ENCODE measurements at places on chromosomes 7 and 10. TPM values are rescaled to one million over a fixed set of nuclear protein-coding genes. Genes with fewer than 3 reads are reported as not detected.

DNA sequence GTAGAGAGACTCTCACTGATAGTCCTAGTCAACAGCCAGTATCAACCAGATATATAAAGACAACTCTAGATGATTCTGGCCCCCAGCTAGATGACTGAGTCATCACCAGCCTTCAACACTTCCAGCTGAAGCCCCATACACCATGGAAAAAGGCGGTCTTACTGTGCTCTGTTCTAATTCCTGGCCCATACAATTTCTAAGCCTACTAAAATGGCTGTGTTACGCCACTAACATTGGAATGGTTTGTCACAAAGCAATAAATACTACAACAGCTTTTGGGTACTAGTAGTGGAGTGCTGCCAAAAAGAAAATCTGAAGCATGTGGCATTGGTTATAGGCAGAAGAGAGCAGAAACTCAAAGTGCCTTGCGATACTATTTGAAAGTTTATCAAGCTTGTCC, 13.0 kb upstream of the TES start:
- H3K4me1 ChIP-seq = no peaks in the 10 kb centered on the region
- peaks cover 1% of the 10 kb centered on the region for H3K27me3 ChIP-seq
- no peaks in the 10 kb centered on the region for H3K36me3 ChIP-seq
- DNase-seq = no peak
- no peak overlapping the region for H3K4me3 ChIP-seq
- H3K27ac ChIP-seq = no peak overlapping the region

GRCh38 chr7:20141666-20142065, 75.5 kb downstream of the MACC1 start:
- no peaks in the 10 kb centered on the region for H3K27me3 ChIP-seq
- H3K4me1 ChIP-seq = no peaks in the 10 kb centered on the region
- DNase-seq = no peak
- no peak overlapping the region for H3K4me3 ChIP-seq

Gene PDE6C
- not detected for total RNA-seq

Gene CALHM3
- not detected for total RNA-seq

DNA sequence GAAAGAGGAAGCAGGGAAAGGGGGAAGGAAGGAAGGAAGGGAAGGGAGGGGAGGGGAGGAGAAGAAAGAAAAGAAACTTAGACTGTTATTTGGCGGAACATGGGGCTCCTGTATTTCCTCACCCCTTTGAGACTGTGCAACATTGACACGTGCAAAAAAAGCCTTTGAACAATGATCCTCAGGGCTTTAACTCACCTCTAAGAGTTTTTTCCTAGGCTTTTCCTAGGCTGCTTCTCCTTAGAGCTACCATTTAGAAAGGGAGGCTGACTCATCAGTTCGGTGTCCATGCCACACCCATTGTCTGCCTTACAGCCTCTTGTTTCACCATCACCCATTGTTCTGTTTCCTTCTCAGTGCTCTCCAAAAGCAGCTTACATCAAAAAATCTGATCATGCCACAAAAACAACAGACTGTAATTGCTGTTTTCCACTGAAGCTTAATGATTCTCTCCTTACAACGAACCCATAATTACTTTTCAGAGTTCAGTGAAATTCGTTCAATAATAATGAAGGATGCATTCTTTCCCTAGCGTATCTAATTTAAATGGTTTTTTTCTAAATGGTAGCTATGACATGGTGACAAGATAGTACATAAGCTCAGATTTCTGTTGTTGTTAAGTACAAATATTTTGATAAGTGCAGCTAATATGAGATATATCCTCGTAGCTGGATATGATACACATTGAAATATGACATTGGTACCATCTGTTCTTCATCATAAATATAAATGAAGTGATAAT, 90.8 kb downstream of the PRLHR start:
- H3K36me3 ChIP-seq = no peaks in the 10 kb centered on the region
- H3K27me3 ChIP-seq = peaks cover 8% of the 10 kb centered on the region
- no peaks in the 10 kb centered on the region for H3K4me1 ChIP-seq
- no peak overlapping the region for H3K4me3 ChIP-seq
- DNase-seq = no peak
- H3K27ac ChIP-seq = no peak overlapping the region

Gene OR2A7
- 2.9 TPM for total RNA-seq

DNA sequence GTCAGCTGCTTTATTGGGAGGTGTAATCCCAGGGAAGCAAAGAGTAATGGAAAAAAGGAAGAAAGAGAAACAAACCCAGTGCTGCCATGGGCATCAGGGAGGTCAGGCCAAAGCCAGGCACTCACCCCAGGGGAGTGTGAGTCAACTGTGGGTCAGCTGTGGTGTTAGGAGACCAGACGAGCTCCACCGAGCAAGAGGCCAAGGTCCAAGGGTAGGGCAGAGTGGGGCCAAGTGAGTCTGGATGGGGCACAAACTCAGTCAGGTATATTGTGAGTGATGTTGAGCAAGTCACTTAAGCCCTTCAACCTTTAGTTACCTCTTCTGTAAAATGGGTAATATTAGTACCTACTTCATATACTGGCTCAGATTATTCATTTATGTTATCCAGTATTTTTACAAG, 30.4 kb upstream of the CDK13 start:
- no peak for DNase-seq
- no peaks in the 10 kb centered on the region for H3K36me3 ChIP-seq
- H3K27ac ChIP-seq = no peak overlapping the region
- H3K4me1 ChIP-seq = peaks cover 9% of the 10 kb centered on the region
- H3K4me3 ChIP-seq = no peak overlapping the region
- H3K27me3 ChIP-seq = peaks cover 7% of the 10 kb centered on the region

Gene MET
- 0.63 TPM for total RNA-seq

DNA sequence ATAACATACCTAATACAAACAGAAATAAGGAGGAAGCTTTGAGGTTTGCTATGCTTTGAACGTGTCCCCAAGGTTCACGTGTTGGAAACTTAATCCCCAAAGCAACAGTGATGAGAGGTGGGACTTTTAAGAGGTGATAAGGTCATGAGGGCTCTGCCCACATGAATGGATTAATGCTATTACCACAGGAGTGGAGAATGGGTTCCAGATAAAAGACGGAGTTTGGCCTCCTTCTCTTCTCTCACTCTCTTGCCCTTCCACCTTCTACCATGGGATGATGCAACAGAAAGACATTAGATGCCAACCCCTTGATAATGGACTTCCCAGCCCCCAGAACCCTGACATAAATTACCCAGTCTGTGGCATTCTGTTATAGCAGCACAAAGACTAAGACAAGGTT, 9.6 kb downstream of the ITGB1 start:
- peak overlapping the region; percentile 12 for H3K4me3 ChIP-seq
- no peak for DNase-seq
- peaks cover 74% of the 10 kb centered on the region for H3K4me1 ChIP-seq
- peak overlapping the region; percentile 66 for H3K27ac ChIP-seq

Gene AGR3
- not detected for total RNA-seq

Gene CXCL12
- total RNA-seq = not detected

Gene TCERG1L
- 0.05 TPM for total RNA-seq

GRCh38 chr10:11292576-11293302, 275.1 kb downstream of the CELF2 start:
- peaks cover 43% of the 10 kb centered on the region for H3K4me1 ChIP-seq
- DNase-seq = no peak
- H3K27me3 ChIP-seq = no peaks in the 10 kb centered on the region
- H3K36me3 ChIP-seq = peaks cover 81% of the 10 kb centered on the region
- H3K4me3 ChIP-seq = no peak overlapping the region

DNA sequence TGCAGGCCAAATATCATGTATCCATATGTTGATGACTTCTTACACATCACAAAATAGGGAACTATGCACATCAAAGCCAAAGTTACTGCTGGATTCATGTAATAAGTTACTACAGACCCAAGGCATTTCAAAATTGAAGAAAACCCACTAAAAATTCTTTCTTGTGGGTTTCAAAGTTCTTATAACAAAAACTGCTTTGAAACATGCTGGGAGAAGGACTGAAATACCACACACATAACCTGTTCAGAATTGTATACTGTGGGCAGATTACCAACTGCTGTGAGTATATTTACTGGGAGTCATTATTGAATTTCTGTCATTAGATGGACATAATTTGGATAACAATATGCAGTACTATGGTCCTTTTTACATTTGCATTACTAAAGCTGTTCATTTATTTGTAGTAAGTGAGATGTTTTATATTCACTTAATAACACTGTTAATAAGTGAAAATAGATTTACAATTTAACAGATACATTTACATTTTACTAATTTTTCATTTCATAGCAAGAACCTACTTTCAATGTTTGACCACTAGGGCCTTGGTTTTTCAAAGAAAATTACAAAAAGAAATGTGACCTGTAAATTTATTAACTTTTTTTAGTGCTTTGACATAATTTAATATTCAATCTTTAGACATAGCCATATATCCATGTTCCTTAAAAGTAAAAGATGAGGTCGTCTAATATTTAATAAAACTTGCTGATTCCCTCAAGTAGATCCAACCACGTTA, 132.6 kb downstream of the MAGI2 start:
- H3K4me3 ChIP-seq = no peak overlapping the region
- H3K27ac ChIP-seq = no peak overlapping the region
- H3K36me3 ChIP-seq = no peaks in the 10 kb centered on the region
- DNase-seq = no peak

Gene PILRA
- 0.80 TPM for total RNA-seq

DNA sequence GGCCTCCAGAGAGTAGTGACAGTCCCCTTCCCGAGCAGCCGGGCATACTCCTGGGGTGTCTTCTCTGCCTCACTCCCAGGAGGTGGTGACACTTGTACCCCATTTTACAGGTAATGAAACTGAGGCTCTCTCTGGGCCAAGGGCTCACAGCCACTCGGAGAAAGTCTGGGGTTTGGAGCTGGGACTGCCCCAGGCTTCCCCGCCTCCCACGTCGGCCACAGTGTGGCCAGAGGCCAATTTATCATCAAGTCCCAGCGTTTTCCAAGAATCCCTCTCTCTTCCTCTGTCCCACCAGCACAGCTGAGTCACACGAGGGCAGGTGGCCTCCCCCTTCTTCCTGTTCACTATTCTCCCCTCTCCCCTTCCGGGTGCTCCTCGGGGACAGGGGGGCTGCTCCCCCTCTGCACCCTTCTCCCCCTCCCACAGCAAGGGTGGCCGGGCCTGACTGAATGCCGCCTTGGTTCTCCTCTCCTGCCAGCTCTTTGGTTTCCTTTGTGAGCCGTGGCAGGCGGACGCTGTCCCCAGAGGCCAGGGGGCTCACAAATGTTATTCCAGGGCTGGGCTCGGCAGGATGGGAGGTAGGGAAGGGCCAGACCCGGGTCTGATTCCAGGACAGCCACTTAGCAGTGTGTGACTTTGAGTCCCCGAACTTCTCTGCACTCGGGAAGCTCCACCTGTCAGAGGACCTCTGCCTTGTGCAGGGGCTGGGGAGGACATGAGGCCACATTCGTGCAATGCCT, 17.7 kb downstream of the CLIP2 start:
- H3K4me1 ChIP-seq = peaks cover 18% of the 10 kb centered on the region
- no peaks in the 10 kb centered on the region for H3K36me3 ChIP-seq
- H3K27ac ChIP-seq = no peak overlapping the region
- peaks cover 9% of the 10 kb centered on the region for H3K27me3 ChIP-seq

DNA sequence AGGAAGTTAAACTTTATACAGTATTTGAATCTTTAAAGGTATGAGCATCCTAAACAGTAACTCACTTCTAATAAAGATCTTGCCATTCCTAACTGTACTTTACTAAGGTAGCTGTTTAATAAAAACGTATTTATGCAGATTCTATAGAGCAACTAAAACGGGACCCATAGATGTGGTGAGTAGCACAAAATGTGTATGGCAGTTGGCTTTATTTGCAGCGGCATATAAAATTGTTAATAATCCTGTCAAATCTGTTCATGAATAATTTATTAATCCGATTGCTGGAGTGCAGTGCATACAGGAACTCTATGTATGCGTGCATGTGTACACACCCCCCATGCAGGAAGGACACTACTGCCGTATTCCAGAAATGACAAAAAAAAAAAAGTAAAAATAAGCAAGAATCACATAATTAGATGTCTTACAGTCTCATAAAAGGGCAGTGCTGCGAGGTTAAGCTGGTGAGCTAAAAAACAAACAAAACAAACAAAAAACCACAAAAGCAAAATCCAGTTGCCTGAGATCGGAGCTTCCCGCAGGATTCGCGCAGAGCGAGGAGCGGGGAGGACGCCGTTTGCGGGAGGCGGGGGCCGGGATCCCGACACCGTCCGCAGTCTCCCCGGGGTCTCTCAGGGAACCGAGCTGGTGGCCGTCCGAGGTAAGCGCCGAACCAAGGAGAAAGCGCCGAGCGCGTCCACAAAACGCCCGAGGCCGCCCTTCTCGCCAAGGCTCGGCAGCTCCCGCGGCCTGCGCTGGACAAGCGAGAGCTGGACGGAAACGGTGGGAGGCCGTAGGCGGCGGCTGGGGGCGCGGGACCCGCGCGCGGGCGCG, 518 bp upstream of the COMMD3 start:
- peaks cover 38% of the 10 kb centered on the region for H3K4me1 ChIP-seq
- peak overlapping the region; percentile 94 for H3K4me3 ChIP-seq
- DNase-seq = no peak
- peaks cover 7% of the 10 kb centered on the region for H3K27me3 ChIP-seq

GRCh38 chr10:125543796-125544195, 139.2 kb downstream of the TEX36 start:
- no peak overlapping the region for H3K4me3 ChIP-seq
- no peak overlapping the region for H3K27ac ChIP-seq

DNA sequence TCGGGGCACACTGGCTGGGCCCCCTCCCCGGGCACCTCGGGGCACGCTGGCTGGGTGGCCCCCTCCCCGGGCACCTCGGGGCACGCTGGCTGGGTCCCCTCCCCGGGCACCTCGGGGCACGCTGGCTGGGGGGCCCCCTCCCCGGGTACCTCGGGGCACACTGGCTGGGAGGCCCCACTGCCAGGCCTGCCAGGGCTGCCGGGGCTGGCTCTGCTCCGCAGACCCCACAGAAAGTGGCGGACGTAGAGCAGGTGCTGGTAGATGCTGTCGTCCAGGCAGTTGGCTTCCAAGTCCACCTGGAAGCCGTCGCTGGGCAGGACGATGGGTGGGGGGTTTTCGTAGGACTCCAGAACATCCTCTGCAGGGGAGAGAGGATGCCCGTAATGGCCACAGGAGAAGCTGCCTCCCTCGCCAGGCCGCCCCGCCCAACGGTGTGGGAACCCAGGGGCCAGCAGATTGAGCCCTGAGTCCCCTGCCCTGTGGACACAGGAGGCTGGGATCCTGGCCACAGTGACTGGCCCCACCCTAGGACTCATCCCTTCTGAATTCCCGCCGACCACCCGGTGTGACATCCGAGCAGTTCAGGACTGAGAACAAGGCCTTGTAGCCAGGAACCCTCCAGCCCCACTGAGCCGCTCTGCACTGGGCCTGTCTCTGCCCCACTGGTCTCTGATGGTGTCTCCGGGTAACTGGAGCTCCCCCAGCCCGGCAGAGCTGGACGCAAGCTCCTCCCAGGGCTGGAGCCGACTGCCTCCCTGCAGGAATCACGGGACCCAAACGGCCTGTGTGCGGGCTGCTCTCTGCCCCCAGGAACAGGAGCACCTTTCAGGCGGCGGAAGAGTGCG, 28.2 kb downstream of the AP5Z1 start:
- H3K27me3 ChIP-seq = peaks cover 2% of the 10 kb centered on the region
- H3K4me3 ChIP-seq = no peak overlapping the region
- no peak overlapping the region for H3K27ac ChIP-seq
- DNase-seq = no peak

Gene CPEB3
- 1.8 TPM for total RNA-seq

Measured in activated CD4-positive, alpha-beta T cell treated with anti-CD3 and anti-CD28 coated beads for 36 hours (primary cell).